ENCODE measurements at places on chromosomes 2 and 18.

DNA sequence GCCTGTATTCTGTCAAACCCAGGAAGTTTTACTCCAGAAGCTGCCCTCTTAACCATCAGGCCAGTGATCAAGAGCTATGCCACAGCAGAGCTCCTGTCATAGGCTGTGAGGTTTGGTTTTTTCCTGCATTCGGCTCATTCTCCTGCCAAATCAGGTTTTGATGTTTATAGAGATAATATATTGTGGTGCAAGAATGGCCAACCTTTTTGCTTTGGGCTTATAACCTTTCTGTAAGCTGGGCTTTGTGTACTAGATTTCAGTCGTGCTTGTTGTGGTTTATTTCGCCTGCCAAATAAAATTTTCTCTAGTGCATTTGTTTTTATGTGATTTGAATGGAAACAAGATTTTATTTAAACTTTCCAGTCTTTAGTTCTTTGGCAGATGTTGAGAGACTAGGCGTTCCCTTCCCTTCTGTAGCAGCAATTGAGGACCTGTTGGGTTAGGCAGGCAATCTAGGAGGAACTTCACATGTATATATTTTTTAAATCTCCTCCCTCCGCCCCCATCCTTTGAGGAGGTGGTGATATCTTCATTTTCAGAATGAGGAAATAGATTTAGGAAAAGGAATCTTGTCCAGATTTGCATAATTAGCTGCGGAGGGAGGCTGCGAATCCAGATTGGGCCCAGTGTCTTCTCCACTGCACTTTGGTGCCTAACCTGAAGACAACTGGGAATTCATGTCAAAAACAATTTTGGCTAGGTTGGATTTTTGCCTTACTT, 2.6 kb downstream of the KDM3A start:
- peak; percentile 35 for DNase-seq

DNA sequence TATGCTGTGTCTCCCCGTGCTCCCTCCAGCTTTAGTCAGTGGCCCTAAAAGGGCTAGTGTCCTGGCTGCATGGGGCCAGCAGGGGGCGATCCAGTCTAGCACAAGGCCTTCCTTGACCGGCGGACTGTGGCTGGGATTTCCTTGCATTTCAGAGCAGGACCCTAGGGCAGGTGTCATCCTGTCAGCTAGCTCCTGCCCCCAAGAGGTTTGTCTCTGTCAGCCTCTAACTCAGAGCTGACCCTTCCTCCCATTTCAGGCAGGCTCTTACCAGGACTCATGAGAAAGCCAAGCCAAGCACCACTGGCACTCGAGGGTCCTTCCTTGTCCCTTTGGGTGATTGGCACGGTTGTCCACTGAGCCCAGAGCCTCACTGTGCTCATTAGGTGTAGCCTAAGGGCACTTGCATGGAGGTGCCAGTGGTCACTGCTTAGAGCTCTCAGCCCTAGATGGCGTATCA, 140.3 kb downstream of the RPIA start:
- DNase-seq: no peak

DNA sequence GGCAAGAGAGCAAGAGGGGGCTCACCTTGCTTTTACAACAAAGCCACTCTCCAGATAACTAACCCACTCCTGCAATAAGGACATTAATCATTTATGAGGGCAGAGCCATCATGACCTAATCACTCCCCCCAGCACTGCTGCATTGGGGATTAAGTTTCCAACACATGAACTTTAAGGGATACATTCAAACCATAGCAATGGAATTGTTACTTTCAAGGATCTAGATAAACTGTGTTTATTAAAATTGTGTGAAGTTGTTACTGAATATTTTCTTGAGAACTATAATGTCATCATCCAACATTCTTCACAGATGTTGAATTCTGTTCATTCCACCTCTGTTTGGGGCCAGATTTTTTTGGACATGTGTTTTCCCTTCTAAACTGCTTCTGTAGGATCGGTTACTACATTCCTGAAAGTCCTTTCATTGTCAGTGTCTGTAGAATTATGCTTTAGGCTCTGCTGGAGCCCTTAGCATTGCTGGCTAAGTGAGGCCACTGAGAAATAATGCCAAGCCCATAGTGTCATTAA, 50.4 kb downstream of the SPATS2L start:
- DNase-seq: peak; percentile 72

GRCh38 chr2:148534416-148535204, 109.9 kb upstream of the EPC2 start:
- DNase-seq: no peak

DNA sequence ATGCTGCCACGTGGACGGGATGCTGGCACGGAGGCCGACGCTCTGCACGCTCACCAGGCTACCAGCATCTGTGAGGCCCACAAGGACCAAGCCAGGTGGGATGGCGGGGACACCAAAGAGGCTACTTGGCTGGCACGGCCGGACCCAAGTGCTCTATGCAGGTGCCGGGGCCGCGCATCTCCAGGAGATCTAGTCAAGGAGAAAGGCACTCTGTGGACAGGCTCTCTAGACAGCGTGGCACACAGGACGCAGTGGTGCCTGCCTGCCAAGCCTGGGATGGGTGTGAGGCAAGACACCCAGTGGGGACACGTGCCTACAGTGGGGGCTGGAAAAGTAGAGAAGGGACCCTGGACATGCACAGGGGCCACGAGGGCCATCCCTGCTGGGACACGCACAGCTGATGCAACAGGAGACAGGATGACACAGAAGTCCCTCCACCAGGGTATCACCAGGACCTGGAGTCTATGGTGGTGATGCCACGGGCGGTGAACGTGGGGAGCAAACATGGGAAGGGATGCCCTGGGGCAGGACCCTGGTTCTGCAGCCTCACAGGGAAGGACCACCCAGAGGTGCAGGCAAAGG, 28.5 kb downstream of the ZNF516 start:
- no peak for DNase-seq

DNA sequence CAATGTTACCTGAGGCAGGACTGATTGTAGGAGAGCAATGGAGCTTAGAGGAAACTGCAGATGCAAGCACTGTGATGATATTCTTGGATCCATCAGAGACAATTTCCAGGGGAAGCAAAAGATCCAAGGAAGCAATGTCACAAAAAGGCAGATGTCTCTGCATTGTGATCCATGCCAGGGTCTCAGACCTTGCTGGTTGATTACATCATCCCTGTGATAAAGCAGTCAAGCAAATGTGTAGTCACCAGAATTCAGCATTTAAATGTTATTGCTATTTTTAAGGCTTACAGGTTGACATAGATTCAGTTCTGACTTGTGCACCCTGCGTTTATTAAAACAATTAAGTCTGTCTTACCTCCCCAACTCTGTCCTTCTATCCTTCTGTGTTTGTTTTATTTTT, 56.8 kb upstream of the CCDC85A start:
- DNase-seq: no peak

DNA sequence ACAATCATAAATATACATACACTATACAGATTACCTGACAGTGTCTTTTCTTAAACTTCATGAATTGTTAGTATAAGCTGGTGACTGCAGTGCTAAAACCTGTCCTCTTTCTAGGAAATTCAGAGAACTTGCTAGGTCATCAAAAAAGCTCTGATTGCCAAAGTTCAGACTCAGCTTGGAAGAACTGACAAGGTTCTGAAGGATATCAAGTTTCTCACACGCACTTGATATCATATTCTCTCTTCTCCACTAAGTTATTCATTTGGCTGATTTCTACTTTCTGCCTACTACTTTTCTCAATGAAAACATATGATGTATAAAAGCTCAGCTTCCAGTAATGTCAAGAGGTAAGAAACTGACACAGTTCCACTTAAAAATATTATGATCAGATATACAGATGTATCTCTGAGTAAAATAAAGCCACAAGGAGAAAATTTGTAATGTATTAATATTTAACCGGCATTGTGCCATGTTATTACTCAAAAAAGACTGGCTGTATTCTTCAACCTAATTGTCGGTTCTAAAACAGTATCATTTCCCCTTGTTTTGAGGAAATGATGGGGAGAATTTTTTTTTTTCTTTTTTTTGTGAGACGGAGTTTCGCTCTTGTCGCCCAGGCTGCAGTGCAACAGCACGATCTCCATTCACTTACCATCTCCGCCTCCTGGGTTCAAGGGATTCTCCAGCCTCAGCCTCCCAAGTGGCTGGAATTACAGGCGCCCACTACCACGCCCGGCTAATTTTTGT, 2.4 kb downstream of the OSBPL1A start:
- DNase-seq: no peak

- DNase-seq: no peak
Observed at GRCh38 chr2:6972067-6972710, 55.0 kb downstream of the RNF144A start.

DNA sequence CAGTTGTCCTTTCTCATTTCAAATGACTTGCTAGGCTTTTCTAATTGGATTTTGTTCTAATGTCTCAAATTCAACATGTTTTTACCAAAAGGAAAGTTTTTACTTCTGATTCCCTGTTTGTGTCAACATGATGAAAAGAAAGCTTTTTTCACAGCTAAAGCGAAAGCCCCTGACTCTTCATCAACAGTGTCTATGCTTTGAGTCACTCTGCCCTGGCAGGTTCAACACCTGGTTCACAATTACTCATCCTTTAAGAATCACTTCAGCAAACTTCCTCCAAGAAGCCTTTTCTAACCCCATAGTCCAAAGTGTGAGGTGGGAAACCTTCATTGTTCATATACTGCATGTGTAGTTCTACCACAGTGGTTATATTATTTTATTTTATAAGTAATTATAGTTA, 7.6 kb upstream of the DSG2 start:
- no peak for DNase-seq

- no peak for DNase-seq
Observed at GRCh38 chr2:128405981-128406613, 87.4 kb upstream of the HS6ST1 start.

DNA sequence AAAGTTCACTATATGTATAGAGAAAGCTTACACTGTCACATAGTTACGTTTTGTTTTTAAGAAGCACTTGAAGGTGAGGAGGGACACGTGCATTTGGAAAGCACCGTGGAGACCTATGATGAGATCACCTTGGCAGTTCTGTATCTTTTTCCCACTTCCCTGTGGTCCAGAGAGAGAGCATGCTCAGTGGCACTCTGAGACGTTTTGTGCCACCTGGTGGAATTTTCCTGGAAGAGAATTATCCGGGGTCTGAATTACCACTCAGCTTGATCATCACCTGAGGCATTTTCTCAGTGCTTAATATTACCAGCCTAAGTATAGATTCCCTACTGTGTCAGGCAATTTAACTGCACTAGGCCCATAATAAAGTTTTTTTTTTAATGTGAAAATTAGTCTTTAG, 469.4 kb upstream of the SMIM21 start:
- no peak for DNase-seq

- DNase-seq: no peak
Observed at GRCh38 chr2:72367530-72368225, 220.0 kb upstream of the CYP26B1 start.

DNA sequence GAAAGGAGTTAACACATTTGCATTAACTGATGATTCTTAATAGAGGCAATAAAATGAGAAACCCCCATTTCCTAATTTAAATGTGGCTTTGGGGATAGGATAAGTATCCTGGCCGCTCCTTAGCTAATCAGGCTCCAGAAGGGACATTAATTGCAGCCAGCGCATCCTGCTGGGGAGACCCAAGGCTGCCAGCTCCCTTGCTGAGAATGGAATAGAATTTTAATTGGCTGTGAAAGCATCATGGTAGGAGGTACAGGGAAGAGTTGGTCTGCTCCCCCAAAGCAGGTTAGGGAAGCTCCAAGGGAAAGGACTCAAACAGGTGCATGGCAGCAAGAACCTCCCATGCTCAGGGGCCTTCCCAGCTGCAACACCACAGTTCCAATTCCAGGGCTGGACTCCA, 71.4 kb downstream of the MARCHF4 start:
- no peak for DNase-seq

- no peak for DNase-seq
Observed at GRCh38 chr2:43215673-43216255, 10.6 kb downstream of the ZFP36L2 start.
